ENCODE measurements at places on chromosomes 11 and 22. TPM values are rescaled to one million over a fixed set of nuclear protein-coding genes. Genes with fewer than 3 reads are reported as not detected.
A peak's percentile ranks its signal among the peaks of the same experiment; 100 is the strongest.

DNA sequence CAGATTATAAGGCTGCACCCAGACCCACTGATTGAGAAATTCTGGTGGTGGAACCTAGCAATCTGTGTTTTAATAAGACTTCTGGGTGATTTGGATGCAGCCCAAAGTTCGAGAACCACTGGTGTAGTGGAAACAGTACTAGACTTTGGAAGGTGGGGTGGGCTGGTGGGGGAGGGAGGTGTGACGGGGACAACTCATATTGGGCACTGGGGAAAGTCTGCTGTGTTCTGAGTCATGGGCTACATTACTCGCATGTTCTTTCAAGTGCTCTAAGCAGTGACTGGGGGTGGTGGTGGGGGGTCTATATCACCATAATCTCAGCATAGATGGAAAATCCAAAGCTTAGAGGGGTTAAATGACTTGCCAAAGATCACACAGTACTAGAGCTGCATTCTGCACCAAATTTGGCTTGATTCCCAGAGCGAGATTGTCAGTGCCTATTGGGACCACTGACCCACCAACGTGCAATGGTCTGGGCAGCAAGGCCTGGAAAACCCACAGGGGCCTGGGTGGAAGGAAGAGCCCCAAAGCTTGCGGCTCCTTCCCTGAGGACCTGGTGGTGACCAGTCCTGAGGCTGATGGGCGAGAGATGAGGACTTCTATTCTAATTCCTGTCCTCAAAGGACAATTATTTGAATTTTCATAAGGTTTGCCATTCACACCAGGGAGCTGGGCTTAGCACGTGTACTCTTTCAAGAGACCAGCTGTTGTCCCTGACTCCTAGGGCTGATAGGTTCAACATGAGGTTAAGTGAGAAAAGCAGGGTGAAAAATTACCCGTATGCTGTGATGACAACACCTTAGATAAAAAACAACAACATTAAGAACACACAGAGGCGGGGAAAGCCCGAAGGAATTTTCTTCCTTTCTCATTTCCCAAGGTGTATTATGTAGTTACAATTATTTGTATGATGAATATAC lies 77.5 kb upstream of the NARS2 start:
- no peaks in the 10 kb centered on the region for H3K4me1 ChIP-seq
- H3K27ac ChIP-seq, result no peak overlapping the region
- H3K4me3 ChIP-seq, result no peak overlapping the region
- H3K36me3 ChIP-seq, result no peaks in the 10 kb centered on the region

GRCh38 chr11:95101935-95102334 lies 12.3 kb downstream of the ENDOD1 start:
- no peak overlapping the region for H3K27ac ChIP-seq
- no peak overlapping the region for H3K4me3 ChIP-seq
- DNase-seq, result no peak
- no peaks in the 10 kb centered on the region for H3K36me3 ChIP-seq
- H3K27me3 ChIP-seq, result no peaks in the 10 kb centered on the region

- peaks cover 10% of the 10 kb centered on the region for H3K4me1 ChIP-seq
- H3K27me3 ChIP-seq, result no peaks in the 10 kb centered on the region
- no peak overlapping the region for H3K27ac ChIP-seq
- H3K4me3 ChIP-seq, result no peak overlapping the region
These were observed 86.2 kb upstream of the LINC01488 start for GRCh38 chr11:69395287-69395686.

DNA sequence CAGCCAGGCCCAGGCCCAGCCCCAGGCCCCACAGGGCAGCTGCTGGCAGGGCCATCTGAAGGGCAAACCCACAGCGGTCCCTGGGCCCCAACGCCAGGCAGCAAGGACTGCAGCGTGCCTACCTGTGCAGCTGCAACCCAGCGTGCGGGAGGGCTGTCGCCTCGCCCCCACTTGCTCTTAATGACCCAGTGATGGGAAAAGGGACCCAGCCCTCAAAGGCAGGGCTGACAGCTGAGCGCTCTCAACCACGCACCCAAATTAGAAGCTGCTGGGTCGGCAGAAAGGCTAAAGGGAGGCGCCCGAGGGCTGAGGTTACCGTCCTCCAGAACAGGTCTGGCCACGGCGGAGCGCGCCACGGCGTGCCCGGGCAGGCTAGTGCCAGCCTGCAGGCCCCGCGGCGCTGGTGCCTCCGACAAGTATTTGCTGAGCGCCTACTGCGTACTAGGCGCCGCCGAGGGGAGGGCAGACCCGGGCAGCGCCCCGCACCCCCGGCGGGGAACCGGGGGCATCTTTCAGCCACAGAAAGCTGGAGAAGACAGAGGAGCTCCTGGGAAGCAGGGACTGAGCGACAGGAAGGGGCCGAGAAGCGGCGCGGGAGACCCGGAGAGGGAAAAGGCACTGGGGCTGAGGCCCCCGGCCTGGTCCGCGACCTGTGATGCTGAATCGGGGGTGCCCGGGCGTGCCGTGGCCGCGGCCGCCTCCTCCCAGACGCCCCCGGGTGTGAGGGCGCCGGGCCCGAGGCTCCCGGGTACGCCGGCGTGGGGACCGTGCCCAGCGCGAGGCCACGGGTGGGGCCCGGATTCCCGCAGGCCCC lies 773 bp downstream of the HRAS start:
- H3K36me3 ChIP-seq, result peaks cover 20% of the 10 kb centered on the region
- peaks cover 27% of the 10 kb centered on the region for H3K27me3 ChIP-seq
- H3K27ac ChIP-seq, result peak overlapping the region; percentile 74
- peak overlapping the region; percentile 92 for H3K4me3 ChIP-seq
- DNase-seq, result no peak

- H3K27me3 ChIP-seq, result no peaks in the 10 kb centered on the region
- no peak overlapping the region for H3K4me3 ChIP-seq
- no peak for DNase-seq
- H3K27ac ChIP-seq, result peak overlapping the region; percentile 67
- H3K4me1 ChIP-seq, result peaks cover 48% of the 10 kb centered on the region
- no peaks in the 10 kb centered on the region for H3K36me3 ChIP-seq
These were observed 3.7 kb downstream of the PPM1F start for GRCh38 chr22:21948824-21949568.

ASPHD2 gene
- polyA plus RNA-seq, result 1.2 TPM

DNA sequence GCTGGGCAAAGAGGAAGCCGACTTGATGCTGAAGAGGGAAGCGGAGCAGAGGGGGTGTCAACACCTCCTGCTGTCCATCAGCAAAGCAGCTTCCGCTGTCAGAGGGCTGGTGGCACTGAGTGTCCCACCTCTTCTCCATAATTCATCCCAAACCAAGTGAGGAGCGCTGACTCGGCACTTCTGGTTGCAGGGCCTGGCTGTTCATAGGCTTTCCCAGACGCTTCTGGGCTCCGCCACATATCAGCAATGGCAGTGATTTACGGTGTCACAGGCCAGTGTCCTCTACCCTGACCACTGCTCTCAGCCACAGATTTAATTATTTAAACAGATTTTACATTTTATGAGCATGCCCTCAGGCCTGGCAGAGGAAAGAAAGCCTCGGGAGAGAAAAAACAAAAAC lies 70.1 kb upstream of the TENM4 start:
- H3K27ac ChIP-seq, result no peak overlapping the region
- H3K27me3 ChIP-seq, result no peaks in the 10 kb centered on the region
- peaks cover 14% of the 10 kb centered on the region for H3K4me1 ChIP-seq
- no peak overlapping the region for H3K4me3 ChIP-seq

DNA sequence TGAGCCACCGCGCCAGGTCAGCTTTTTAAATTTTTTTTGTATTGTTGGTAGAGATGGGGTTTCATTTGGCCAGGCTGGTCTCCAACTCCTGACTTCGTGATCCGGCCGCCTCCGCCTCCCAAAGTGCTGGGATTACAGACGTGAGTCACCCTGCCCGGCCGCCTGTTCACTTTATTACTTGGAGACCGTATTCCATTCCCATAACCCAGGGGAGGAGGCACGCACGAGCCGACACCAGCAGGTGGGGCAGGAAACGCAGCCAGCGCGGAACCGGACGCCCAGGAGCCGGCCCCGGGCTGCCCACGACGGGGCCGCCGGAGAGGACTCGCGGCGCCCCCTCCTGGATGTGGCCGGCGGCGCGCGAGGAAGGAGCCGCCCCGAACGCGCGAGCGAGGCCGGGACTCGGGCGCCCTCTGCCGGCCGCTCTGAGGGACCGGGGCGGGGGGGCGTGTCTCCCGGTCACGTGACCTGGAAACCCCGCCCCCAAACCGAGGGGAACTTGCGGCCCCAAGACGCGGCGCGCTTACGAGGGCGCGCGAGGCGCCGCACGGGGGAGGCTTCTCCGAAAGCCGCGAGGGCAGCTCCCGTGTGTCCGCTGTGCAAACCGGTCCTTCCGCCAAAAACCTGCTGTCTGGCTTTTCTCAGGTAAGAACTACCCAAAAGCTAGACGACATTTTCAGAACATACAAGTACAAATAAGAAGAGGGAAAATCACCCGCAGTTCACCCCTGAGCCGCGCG lies 11.6 kb upstream of the RNH1 start:
- H3K4me1 ChIP-seq, result peaks cover 3% of the 10 kb centered on the region
- no peaks in the 10 kb centered on the region for H3K36me3 ChIP-seq
- H3K27ac ChIP-seq, result peak overlapping the region; percentile 86
- no peaks in the 10 kb centered on the region for H3K27me3 ChIP-seq
- H3K4me3 ChIP-seq, result peak overlapping the region; percentile 37

GRCh38 chr11:9858822-9859221 lies 194.9 kb downstream of the SWAP70 start:
- no peak overlapping the region for H3K27ac ChIP-seq
- no peaks in the 10 kb centered on the region for H3K36me3 ChIP-seq
- DNase-seq, result no peak
- H3K4me1 ChIP-seq, result peaks cover 12% of the 10 kb centered on the region
- H3K4me3 ChIP-seq, result no peak overlapping the region
- no peaks in the 10 kb centered on the region for H3K27me3 ChIP-seq
